Mammary microvascular endothelial cell (primary cell): ENCODE measurements at places on chromosomes 4 and X. TPM values are rescaled to one million over a fixed set of nuclear protein-coding genes. Genes with fewer than 3 reads are reported as not detected.

RNF175 gene
- not detected in 2 replicates for total RNA-seq

TAF7L gene
- 1.00 and 1.1 TPM in 2 replicates for total RNA-seq

RNF150 gene
- total RNA-seq: 0.05 TPM in 1 of 2 replicates, not detected in the other

INTU gene
- total RNA-seq: 1.6 and 1.7 TPM in 2 replicates

FGFBP2 gene
- total RNA-seq: not detected in 2 replicates
